Stimulated activated CD8-positive, alpha-beta memory T cell treated with anti-CD3 and anti-CD28 coated beads, Interleukin-4, amount 100 ng/mL, for 1 hour (primary cell): ENCODE measurements at places on chromosomes 6 and 20.

DNA sequence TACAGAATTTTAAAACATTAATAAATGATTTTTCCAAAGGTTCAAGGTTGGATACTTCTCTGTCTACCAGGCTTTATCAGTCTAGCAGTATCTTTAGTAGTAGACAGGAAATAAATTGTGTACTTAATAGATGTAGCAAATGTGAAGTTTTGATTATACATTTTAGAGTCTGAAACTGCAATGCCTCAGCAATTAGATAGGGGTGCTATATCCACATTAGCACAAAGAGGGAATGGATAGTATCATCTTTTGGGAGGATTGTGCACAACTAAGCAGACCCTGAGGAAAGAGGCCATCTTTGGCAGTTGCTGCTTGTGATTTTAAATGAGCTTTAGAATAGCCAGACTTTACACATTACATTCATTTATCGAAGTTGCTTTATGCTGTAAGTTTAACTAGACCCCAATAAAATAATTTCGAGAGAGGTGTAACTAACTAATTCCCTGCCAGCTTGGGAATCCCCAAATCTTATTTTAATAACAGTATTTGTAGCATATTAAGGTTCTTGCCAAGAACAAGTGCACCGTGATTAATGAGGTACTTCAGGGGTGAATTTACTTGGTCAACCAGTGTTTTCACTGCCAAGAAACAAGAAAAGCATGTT is 2.8 kb downstream of the KCNQ5 start:
- DNase-seq = no peak

- no peak for DNase-seq
Observed at GRCh38 chr6:79630883-79631692, at the start of gene SH3BGRL2. SH3BGRL2 (plus strand) TSS chr6:79631329; CDS start chr6:79631462, 133 bp downstream.

GRCh38 chr6:90369024-90369519 is 72.4 kb upstream of the BACH2 start:
- no peak for DNase-seq

- no peak for DNase-seq
Observed at GRCh38 chr6:133503336-133503729, 262.2 kb downstream of the EYA4 start.

GRCh38 chr20:33687993-33688937 is 2.1 kb upstream of the E2F1 start:
- DNase-seq = no peak

- DNase-seq = no peak
Observed at GRCh38 chr6:83221889-83222479, 28.8 kb downstream of the RWDD2A start.

GRCh38 chr6:140849456-140849855 is 1283.3 kb upstream of the GJE1 start:
- DNase-seq = no peak

DNA sequence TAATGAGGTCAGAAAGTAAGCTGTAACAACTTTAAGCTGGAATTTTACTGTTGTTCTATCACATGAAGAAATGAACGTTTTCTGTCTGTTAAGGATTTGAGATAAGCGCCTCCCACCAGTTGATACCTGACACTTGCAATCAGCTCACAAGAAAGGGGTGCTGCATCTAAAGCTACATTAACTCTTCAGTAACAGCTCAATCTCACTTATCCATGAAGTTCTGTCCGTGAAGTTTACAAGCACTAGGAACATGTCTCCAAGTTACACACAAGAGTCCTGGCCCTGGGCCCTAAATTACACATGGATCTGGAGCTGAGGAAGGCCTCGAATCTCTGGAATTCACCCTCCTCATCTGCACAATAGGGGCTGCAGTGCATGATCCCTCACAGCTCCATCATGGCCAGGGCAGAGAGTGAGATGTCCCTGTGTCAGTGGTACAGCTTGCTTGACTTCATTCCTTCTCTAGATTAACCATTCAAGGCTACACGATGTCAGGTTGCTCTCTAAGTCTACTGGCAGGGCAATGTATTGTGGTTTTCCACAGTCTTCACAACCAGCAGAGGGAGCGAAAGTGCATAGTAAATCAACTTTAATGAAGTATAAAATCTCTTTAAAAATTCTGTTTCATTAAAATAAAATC is 182.4 kb upstream of the MCHR2 start:
- DNase-seq = no peak

DNA sequence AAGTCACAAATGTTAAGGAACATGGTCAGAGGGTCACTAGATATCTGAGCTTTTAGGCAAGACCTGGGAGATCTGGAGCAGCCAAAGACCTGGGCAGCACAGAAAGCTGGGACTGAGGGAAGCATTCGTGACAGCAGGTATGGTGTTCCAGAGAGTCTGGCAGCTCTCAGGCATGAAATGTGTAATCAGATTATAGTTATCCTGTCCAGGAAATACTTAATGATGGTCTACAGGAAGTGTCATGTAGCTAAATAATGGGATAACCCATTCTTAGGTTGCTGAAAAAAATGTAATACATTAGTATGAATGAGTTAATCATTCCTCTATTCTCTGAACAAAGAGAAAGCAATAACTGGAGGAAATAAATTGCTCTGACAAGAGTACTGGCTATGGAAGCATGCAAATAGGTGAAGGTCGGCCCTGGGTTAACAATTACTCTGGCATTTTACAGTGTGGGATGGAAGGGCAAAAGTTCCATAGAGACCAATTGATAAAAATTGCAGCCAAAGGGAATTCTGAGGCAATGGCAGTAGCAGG is 740.5 kb downstream of the CBLN4 start:
- no peak for DNase-seq

DNA sequence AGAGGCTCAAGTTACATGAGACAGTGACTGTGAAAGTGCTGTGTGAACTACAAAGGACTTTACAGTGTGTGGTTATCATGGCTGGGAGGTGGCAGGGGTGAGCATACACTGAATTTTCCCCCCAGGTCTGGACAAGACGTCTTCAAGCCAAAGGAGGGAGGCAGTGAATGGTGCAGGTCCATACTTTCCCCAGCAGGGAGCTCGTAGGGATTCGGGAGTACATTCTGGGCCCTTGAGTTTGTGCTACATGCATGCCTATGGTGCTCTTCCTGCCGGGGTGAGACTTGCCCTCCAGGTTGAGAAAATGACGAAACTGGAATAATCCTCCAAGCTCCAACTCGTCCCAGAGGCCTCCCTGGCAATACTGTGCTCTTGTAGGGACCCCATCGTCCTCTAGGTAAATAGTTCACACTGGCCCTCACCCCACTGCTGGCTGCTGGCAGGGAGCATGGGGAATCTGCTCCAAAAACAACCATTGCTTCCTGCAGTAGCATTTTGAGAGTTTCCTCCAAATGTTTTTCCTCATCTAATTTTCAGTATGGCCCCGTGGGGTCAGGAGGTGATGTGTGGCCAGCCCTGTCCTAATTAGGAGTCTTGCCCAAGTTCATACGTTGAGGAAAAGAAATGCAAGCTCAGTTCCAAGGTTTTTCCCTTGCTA is 57.6 kb downstream of the ZNF831 start:
- no peak for DNase-seq

- DNase-seq = no peak
Observed at GRCh38 chr6:92777146-92777740, 642.1 kb downstream of the EPHA7 start.

- DNase-seq = no peak
Observed at GRCh38 chr6:29967379-29968010, 25.2 kb downstream of the HLA-A start.

GRCh38 chr20:61927193-61927825 is 138.4 kb downstream of the TAF4 start:
- no peak for DNase-seq

GRCh38 chr6:133752129-133752528 is 136.8 kb upstream of the TCF21 start:
- DNase-seq = no peak

DNA sequence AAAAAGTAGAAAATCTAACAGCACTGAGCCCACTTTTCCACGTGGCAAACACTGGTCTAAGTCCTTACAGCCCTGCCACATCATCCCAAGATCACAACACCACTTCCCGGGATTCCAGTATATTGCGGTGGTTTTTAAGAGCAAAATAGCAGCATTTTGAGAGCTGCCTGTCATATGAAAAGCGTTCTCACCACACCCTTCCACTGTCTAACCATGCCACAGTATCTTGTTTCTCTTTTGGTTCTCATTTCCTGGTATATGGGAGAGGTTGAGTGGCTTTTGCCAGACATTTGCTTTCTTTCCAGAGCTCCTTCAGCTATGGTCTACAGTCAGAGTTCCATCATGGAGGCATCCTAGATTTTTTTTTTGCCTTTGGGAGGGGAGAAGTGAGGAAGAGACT is 243.0 kb downstream of the TSHZ2 start:
- DNase-seq = no peak

DNA sequence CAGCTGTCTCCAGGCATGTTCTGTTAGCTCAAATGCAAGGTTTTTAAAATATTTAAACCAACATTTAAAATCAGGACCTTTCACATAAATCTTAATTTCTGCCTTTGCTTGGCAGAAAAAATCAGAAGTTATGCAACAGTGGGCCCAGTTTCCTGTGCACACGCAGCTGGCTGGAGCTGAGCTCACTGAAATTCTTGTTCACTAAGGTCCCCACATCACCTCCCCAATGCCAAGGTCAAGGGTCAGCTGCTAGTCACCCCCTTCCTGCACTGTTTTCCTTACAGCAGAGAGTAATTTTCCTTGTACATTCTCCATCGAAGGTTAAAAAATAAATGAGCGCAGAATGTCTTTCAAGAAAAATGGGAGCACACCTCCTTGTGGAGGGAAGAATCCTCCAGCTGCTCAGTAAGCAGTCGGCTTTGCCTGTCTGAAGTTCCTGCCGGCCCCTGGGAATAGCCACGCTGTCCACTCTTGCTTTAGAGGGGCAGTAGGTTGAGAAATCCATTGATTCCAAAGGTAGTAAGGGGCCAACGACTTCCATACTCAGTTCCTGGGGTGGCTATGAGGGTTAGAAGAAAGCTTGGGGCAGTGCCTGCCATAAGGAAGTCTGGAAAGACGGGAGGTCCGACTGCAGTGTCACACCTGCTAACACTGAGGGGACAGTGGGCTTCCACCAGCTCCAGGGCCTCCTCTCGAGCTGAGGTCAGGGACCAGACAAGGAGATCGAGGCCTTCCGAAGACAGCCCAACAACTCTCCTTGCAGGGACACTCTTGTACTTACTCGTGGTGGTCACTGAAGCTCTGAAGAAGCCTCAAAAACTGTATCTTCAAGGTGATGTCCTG is 56.8 kb downstream of the MYH7B start:
- DNase-seq = no peak

DNA sequence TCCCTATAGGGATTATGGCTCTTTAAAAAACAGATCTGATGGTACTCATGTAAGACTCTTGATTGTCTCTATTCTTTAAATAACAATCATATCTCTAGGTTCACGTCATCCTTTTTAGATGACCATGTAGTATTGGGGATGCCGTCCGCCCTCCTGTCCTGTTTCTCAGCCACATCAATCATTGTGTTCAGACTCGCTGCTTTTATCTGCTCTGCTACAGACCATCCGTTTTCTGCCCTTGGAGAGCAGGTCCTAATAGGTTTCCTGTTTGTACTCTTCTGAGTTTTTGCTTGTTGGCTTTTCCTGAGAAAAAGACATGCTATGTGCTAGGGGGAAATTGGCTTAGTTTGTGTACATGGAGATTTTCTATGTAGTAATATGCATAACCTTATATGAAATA is 76.8 kb downstream of the SASH1 start:
- no peak for DNase-seq

- DNase-seq = peak; percentile 42
Observed at GRCh38 chr20:32358883-32359632, 927 bp downstream of the ASXL1 start.

DNA sequence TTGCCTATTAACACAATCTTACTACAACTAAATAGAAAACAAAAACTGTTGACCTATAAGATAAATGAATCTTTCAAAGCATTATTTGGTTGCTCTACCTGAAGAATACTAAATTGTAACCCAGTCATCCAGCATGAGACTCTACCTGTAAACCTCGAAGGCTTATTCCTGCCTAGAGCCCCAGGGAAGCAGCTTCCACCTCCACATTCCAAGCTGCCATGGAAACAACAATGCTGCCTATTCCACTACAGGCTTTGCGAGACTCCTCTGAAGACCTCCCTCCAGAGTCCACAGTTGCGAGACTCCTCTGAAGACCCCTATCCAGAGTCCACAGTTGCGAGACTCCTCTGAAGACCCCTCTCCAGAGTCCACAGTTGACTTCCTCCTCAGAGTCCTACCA is 15.7 kb downstream of the GMDS start:
- no peak for DNase-seq

GRCh38 chr6:99305021-99305554 is 44.4 kb downstream of the FAXC start:
- DNase-seq = no peak

DNA sequence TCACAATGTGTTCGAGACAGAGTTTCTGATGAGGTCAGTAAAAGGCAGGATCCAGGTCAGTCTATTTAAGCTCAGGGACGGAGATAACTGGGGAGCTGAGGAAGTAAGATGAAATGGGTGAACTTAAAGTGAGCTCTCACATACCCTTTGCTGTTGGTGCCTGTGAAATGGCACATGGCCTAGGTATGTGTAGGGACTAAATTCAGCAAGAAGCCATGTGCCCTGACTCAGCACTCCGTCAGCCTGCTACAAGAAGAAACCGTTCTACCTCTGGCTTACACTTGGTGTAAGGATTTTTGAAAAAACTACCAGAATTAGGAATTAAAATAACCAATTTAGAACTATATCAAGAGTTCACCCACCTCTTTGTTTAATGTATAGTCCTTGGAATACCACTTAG is 41.1 kb upstream of the TRDN start:
- no peak for DNase-seq

DNA sequence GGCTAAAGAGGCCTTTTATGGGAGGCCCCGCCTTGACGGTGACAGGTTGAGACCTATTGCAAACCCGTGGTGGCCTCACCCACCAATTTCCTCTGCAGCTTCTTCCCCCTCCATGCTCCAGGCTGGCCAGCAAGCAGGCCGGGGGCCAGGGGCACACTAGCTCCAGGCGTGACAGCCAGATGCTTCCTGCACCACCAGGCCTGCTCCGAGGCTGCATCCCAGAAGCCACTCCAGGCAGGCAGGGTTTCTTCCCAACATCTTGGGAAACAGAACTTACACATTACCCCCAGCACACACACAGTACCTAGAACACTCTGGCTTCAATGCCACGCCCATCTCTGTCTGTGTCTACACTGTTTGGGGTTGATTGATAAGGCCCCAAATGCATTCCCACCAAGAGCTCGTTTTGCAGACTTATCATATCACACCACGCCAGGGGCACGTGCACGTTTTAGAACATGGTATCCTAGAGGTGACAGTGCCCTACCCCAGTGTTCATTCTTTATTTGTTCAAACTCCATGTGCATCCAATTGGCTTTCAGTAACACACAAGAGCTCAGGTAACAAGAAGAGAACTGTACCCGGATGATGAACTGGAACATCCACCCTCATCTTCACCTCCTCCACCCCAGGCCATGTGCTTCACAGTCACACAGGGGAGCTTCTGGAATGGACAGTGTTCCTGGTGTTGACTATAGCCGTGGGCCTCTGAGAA is 221.4 kb upstream of the RREB1 start:
- DNase-seq = no peak

DNA sequence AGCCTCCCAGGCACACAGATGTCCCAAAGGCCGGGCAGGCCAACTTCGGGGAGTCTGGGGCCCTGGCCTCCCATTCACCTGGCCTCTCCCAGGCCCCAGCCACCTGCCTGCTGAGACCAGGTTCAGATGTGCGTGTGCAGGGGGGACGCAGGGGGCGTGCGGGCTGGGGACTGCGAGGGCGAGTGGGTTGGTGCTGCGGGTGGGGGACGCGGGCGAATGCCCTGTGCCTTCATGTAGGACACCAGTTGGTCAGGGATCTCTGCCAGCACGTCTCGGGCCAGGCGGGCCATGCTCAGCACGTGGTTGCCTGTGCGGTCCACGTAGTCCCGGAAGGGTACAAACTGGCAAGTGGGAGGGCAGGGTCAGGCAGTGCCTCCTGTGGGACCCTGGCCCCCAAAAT is 44.5 kb downstream of the RAB44 start:
- DNase-seq = no peak
